ENCODE measurements at places on chromosomes 5 and 9.

- no peak for DNase-seq
Observed at GRCh38 chr9:99307851-99308250, 85.8 kb downstream of the SEC61B start.

GRCh38 chr9:130220352-130220751 lies 45.2 kb upstream of the HMCN2 start:
- DNase-seq, result no peak

DNA sequence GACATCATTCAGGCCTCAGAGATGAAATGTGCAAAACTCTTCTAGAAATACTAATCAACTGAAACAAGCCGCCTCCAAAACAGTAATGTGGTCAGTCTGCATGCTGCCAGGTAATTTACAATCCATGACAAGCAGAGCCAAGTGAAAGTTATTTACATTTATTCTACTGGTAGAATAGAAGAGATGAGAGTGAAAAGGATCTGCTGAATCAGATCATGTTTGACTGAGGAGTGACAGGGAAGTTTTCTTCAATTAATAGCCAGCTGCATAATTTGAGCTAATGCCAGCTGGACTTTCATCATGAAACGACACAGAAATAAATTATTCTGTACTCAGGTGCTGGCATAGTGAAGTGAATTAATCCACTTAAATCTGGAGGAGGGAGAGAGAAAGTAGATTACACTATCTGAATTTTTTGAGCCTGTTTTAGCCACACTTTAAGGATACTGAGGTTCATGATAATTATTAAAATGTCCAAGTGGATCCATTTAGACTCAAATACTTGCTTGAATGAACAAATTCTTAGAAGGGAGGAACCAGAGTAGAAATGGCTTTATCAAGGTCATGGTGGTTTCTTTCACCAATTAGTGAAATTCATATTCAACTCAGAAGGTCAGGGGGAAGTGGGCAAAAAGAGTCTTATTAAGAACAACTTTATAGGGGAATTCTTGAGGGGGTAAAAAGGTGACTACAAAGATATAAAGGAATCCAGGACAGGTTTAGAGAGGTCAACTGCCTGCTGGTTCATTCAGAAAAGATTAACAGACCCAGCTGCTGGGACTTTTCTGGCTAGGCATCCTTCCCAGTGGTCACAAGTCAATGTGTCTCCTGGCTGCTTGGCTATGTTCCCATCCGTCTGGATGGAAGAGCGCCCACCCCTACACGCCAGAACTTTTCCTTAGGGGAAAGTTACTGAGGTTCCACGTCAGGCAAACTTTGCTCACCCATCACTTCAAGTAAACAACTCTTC lies 350.4 kb downstream of the PDE4D start:
- no peak for DNase-seq

GRCh38 chr5:181189962-181190710 lies 14.9 kb downstream of the TRIM7 start:
- DNase-seq, result no peak

DNA sequence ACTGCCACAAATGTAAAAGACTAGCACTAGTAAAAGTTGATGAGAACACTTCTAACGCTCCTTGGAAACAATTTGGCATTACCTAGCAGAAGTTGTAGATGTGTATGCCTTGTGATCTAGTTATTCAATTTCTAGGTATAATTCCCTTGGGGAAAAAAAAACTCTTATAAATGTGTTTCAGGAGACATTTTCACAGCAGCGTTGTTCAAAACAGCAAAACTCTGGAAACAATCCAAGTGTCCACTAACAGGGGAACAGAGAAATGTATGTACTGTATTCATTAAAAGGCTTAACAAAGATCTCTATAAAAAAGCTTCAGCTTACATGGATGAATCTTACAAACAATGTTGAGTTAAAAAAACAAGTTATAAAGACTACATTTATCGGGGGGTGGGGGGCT lies 30.4 kb downstream of the NR3C1 start:
- no peak for DNase-seq

GRCh38 chr5:44713446-44713845 lies 95.3 kb upstream of the MRPS30 start:
- DNase-seq, result no peak

Measured in epithelial cell of prostate (primary cell).